ENCODE measurements at places on chromosomes 11 and 22. TPM values are rescaled to one million over a fixed set of nuclear protein-coding genes. Genes with fewer than 3 reads are reported as not detected.
A peak's percentile ranks its signal among the peaks of the same experiment; 100 is the strongest.

- H3K4me3 ChIP-seq = no peak overlapping the region
- H3K4me1 ChIP-seq = no peaks in the 10 kb centered on the region
- no peak for DNase-seq
- H3K27me3 ChIP-seq = peaks cover 5% of the 10 kb centered on the region
- no peak overlapping the region for H3K27ac ChIP-seq
These were observed 158.8 kb downstream of the FAT3 start for GRCh38 chr11:92383430-92383829.

DNA sequence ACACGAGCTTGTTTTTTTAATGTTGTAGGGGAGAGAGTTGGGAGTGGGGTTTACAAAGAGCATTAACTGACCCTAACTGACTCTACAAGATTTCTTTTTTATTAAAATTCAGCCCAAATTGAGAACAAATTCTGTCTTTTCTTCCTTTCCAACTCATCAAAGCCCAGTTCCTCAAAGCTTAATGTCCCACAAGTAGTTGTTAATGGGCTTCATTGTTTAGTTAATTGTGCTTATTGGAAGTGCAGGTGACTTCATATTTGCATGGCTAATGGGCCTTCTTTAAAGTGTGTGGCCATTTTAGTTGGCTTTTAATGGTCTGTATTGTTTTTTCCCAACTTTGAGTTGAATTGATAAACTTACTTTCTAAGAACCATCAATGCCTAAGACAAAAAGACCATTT is 39.8 kb downstream of the MPPED2 start:
- H3K36me3 ChIP-seq = no peaks in the 10 kb centered on the region
- DNase-seq = no peak
- H3K27me3 ChIP-seq = peaks cover 4% of the 10 kb centered on the region
- no peak overlapping the region for H3K4me3 ChIP-seq
- H3K4me1 ChIP-seq = no peaks in the 10 kb centered on the region
- H3K27ac ChIP-seq = no peak overlapping the region

DNA sequence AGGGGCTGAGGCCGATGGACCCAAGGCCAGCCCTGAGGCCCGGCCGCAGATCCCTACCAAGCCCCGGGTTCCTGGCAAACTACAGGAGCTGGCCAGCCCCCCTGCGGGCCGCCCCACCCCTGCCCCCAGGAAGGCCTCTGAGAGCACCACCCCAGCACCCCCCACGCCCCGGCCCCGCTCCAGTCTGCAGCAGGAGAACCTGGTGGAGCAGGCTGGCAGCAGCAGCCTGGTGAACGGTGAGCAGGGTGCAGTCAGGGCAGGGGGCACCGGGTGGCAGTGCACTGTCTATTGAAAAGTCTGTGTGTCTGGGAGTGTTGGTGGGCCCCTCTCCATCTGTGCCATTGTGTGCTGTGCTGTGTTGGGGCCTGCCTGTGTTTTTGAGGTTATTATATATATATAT is 16.1 kb downstream of the MICALL1 start:
- DNase-seq = no peak
- peaks cover 4% of the 10 kb centered on the region for H3K36me3 ChIP-seq
- H3K4me1 ChIP-seq = peaks cover 4% of the 10 kb centered on the region

DNA sequence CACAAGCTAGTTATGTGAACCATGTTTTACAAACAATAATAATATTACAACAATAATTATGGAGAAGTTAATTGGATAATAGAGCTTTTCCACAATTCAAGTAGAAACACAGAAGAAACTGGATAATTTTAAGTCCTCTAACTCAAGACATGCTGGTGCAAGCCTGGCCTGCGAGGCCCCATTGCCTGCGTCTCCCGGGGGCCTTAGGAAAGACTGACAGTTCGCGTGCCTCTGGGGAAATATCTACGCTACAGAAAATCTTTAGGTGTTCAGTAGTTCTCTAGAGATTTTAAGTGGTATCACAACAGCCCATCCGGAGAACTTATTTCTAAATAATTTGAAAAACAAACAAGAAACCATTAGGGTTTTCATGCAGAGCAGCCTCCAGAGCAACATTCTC is 23.2 kb downstream of the GAL start:
- no peak overlapping the region for H3K27ac ChIP-seq
- no peaks in the 10 kb centered on the region for H3K36me3 ChIP-seq
- H3K27me3 ChIP-seq = no peaks in the 10 kb centered on the region

GRCh38 chr11:113293936-113294335 is 20.4 kb upstream of the TTC12 start:
- H3K27ac ChIP-seq = no peak overlapping the region
- H3K4me1 ChIP-seq = peaks cover 2% of the 10 kb centered on the region
- H3K36me3 ChIP-seq = no peaks in the 10 kb centered on the region
- no peak for DNase-seq
- peaks cover 23% of the 10 kb centered on the region for H3K27me3 ChIP-seq

DNA sequence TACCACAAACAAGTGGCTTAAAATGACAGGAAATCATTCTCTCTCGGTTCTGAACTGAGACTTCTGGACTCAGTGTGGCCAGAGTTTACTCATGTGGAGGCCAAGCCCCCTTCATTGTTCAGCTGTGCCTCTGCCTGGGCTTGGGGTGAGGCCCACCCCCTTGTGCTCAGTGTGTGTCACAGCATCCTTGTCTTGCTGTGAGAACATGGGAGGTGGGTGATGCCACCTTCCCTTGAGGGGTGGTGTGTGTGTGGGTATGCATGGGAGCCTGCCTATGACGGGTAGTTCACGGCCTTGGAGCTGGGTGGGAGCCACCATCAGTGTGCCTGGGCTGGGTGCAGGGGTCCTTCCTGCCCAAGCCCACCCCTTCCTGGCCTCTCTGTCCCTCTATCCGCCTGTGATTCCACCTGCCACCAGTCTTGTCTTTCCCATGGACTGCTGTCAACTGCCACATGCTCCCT is 101.7 kb downstream of the MORC2 start:
- H3K27me3 ChIP-seq = no peaks in the 10 kb centered on the region
- H3K4me1 ChIP-seq = no peaks in the 10 kb centered on the region
- no peak overlapping the region for H3K4me3 ChIP-seq
- no peak overlapping the region for H3K27ac ChIP-seq
- DNase-seq = no peak

DNA sequence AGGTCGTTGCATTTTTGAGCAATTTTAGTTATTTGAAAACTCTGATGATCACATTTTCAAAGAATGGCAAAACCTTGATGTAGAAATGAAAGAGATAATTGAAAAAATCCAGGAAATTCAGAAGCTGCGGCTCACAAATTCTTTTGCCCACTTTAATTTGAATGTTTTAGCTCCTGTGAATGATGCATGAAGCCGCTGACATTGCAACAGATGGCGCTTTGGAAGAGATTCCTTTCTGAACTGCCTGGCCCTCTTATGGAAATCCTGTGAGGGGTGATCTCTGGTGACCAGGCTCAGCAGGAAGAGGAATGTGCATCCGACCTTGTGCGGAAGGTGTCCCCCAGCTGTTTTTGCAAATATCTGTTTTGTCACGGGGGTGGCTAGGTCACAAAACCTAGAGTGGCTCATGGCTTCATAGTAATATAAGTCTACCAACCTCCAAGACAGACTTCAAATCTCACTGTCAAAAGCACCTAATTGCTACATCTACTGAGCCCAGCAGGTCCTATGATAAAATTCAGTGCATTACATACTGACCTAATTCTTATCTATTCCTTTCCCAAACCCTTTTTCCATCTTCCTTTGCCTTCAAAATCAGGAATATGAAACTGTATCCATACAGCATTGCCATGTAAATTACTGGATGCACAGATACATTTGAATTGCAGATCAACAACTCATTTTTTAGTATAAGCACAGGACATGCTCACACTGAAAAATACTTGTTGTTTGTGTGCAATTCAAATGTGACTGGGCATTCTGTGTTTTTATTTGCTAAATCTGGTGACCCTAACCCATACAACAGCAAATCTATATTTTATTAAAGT is 412.7 kb downstream of the ETS1 start:
- no peak overlapping the region for H3K4me3 ChIP-seq
- DNase-seq = no peak
- H3K27ac ChIP-seq = no peak overlapping the region

- no peak for DNase-seq
- H3K36me3 ChIP-seq = no peaks in the 10 kb centered on the region
- no peak overlapping the region for H3K27ac ChIP-seq
- H3K4me3 ChIP-seq = no peak overlapping the region
These were observed 158.4 kb downstream of the CADM1 start for GRCh38 chr11:115345840-115346239.

DNA sequence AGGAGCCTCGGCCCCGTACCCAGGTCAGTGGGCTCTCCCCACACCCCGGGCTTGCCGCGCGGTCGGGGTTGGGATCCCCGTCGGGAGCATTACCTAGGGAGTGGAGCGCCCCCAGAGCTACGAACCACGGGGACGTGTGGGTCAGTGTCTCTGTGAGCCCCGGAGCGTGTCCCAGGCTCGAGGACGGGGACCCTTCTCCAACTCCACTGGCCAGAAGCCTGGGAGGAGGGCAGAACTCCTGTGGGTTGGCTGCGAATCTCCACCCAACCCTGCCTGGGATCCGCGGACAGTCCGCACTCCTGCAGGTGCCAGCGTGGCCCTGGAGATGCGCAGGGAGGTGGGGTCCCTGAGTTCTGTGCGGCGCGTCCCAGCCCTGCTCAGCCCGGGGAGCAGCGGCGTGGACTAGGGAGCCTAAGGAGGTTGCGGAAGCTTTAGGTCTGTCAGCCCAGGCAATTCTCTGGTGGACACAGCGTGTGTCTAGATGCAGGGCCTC is 346 bp downstream of the PPFIBP2 start:
- peak overlapping the region; percentile 62 for H3K27ac ChIP-seq
- H3K4me3 ChIP-seq = peak overlapping the region; percentile 85
- peak; percentile 31 for DNase-seq
- H3K27me3 ChIP-seq = no peaks in the 10 kb centered on the region

GRCh38 chr11:17696741-17697140 is 22.6 kb upstream of the MYOD1 start:
- no peak overlapping the region for H3K27ac ChIP-seq
- H3K27me3 ChIP-seq = peaks cover 42% of the 10 kb centered on the region
- no peak for DNase-seq
- no peaks in the 10 kb centered on the region for H3K4me1 ChIP-seq
- H3K4me3 ChIP-seq = no peak overlapping the region

GRCh38 chr22:24806663-24807001 is 621 bp downstream of the SGSM1 start:
- peaks cover 13% of the 10 kb centered on the region for H3K27me3 ChIP-seq
- no peak overlapping the region for H3K27ac ChIP-seq
- H3K4me1 ChIP-seq = no peaks in the 10 kb centered on the region

- H3K4me3 ChIP-seq = peak overlapping the region; percentile 83
- peaks cover 29% of the 10 kb centered on the region for H3K36me3 ChIP-seq
- no peaks in the 10 kb centered on the region for H3K27me3 ChIP-seq
- no peak for DNase-seq
These were observed 285.6 kb downstream of the ETS1 start for GRCh38 chr11:128301756-128302155.

DNA sequence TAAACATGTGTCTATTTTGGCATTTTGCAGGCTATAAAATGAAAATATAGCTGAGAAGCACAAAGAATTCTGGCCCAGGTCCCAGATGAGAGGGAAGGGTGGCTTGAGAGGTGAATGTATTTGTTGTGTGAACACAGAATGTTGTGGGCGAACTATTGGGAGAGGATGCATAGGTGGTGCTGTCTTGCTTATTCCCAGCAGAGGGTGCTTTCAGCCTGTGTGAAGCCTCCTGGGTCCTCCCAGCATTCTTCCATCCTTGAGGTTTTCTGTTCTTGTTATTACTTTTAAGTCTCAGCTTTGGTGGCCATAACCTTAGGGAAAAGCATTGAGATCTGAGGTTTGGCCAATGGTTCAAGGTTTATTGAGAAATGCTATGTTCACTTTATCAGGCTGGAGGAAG is 108.7 kb upstream of the SNX19 start:
- no peak for DNase-seq
- H3K36me3 ChIP-seq = no peaks in the 10 kb centered on the region
- no peak overlapping the region for H3K4me3 ChIP-seq
- H3K4me1 ChIP-seq = no peaks in the 10 kb centered on the region
- no peaks in the 10 kb centered on the region for H3K27me3 ChIP-seq

GRCh38 chr11:116691771-116692177 is 81.0 kb downstream of the BUD13 start:
- peak; percentile 55 for DNase-seq
- no peaks in the 10 kb centered on the region for H3K4me1 ChIP-seq
- H3K36me3 ChIP-seq = no peaks in the 10 kb centered on the region
- H3K27ac ChIP-seq = no peak overlapping the region
- peaks cover 4% of the 10 kb centered on the region for H3K27me3 ChIP-seq

The RAC2 gene
- 518 TPM for total RNA-seq

The PRSS23 gene
- total RNA-seq = 3.7 TPM

The SERPING1 gene
- 0.41 TPM for total RNA-seq

The FAT3 gene
- total RNA-seq = not detected

The SSRP1 gene
- total RNA-seq = 318 TPM

The RTN4R gene
- 3.2 TPM for total RNA-seq

The SLC5A4 gene
- total RNA-seq = not detected

The SHISA8 gene
- total RNA-seq = 0.68 TPM

All from activated naive CD8-positive, alpha-beta T cell treated with anti-CD3 and anti-CD28 coated beads for 36 hours (primary cell).